ENCODE measurements at places on chromosomes 7 and 10.

- no peak for DNase-seq
These were observed 368.1 kb downstream of the CXCL12 start for GRCh38 chr10:44016589-44017482.

DNA sequence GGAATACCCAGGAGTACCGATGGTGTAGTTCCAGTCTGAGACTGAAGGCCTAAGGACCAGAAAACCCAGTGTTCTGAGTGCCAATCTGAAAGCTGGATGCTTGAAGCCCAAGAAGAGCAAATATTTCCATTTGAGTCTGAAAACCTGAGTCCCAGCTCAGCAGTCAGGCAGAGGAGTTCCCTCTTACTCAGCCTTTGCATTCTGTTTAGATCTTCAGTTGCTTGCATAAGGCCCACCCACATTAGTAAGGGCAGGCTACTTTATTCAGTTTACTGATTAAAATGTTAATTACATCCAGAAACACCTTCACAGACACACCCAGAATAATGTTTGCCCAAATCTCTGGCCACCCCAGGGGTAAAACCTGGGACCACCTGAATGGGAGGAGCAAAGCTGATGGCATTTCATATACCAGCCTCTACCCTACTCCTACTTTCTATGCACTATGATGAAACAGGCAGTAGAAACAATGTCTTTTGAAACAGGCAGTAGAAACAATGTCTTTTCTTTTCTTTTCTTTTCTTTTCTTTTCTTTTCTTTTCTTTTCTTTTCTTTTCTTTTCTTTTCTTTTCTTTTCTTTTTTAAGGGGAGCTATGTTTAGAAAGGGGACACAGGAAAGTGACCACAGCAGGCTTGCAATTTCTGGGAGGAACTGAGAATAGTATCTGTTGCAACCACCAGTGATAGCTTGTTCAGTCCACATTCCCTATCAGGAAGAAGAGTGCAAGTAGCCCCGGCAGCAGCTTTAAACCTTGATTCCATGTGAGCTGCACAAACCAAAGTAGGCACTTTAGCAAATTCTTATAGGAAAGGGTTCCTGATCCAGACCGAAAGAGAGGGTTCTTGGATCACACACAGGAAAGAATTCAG, 30.6 kb downstream of the FAM237B start:
- DNase-seq: no peak

DNA sequence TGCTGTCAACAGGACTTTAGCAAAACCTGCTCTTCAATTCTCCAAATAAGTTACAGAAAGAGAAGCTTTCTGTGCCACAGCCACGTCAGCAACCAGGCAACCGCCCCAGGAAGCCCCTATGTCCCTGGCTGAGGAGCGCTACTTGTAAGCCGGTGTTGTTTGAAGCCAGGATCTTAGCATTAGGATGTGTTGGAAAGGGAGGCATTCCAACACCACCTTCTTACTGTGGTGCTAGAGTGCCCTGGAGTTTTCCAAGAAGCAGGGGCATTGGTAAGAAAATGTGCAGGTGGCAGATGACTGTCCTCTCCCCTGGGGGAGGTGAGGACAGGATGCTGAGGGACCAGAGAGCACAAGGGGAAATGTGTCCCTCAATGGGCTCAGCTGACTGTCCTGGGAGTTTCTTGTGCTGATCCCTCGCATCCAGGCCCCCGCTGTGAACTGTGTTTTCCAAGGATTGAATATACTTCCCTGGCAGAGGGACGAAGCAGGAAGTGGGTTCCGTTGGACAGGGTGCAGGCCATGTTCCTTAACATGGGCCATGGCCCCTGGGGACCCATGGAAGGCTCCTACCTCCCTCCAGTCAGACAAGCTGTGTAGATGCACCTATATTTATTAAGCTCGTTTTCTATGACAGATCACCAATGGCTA, 139.6 kb upstream of the GDF10 start:
- DNase-seq: no peak

DNA sequence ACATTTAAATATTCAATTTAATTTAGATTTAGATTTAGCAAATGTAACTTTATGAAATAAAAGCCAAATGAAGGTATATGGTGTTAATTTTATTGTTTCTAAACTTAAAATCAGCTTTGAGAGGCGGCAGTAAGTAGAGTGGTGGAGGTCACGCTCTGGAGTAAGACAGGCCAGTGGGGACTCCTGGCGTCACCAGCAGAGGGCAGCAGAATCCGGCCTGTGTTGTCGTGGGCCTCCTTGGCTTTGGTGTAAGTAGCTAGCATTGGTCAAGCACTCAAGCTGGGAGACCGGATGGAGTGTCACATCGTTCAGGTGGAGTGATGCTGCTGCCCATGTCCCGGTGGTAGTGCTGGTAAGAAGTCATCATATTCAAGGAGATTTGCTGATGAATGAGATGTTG, 98.7 kb upstream of the DNAJB6 start:
- DNase-seq: no peak

- no peak for DNase-seq
These were observed 60.6 kb downstream of the XPNPEP1 start for GRCh38 chr10:109862738-109863137.

DNA sequence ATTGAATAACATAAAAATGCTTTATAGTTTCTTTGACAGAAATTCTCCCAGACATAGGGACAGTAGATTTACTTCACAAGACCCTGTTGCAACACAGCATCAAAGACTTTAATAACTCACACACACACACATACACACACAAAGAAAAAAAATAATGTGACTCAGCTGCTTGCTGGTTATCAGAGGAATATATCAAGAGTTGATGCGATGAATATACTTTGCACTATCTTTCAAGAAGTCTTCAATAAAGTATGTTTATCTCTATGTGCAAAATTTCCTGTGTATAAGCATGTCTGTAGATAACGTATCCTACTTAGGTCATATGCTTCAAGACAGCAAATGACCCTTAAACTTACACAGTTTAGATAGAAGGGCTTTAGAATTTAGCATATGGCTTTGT, 243.1 kb downstream of the ARL4A start:
- no peak for DNase-seq

GRCh38 chr7:132319481-132319880, 256.8 kb downstream of the PLXNA4 start:
- DNase-seq: no peak

GRCh38 chr7:68087401-68087800, 1090.8 kb downstream of the TYW1 start:
- DNase-seq: no peak

GRCh38 chr10:99534939-99535763, 2.4 kb downstream of the NKX2-3 start:
- peak; percentile 33 for DNase-seq

DNA sequence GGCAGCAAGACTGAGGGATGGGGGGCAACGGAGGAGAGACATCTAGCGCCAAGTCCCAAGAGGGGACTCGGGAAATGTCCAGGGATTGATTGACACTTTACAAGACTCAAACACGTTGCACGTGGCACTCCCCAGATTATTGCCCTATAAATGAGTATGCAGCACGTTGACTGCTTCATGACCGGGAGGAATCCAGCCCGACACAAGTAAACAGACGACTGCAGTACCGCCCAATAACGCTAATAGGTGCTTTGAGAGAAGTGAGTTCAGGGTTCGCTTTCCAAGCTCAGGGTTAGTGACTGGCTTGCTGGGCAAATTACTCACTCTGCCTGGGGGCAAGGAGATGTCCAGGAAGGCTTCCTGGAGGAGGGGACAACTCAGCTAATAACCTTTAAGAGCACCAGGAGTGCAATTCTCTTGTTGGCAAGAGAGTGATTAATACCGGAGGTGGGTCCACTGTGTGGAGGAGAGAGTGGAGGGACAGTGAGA, 73.3 kb upstream of the MYL10 start:
- no peak for DNase-seq

- DNase-seq: no peak
These were observed 411.6 kb downstream of the GFRA1 start for GRCh38 chr10:115861455-115861854.

DNA sequence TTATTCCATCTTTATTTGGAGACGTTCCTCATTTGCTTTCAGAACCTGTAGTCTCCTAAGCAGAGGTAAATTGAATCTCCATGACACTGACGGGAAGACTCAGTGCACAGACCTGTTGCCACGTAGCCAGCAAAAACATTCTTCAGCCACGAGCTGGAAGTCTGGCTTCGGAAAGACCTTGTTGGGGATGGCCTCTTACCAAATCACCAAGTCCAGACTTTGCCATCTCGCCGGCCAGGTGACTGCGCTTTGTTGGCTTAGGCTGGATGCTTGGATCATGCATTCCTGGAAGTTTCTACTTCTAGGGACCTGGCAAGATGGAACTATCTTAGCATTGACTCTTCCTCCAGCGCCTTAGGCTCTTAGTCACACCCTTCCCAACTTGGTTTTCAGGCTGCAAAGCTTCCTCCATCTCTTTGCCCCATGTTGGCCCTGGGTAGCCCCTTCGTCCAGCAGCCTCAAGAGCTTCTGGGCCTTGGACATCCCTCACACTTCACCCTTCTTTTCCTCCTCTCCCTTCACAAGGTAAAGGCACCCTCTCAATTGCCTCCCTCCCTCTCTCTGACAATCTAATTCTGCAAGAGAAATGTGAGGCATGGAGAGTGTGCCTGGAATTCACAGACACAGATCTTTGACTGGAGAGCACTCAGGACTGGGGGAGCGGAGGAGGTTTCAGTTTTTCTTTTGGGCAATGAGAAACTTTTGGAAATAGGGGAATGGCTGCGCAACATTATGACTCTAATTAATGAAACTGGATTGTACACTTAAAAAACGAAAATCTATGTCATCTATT, 451.9 kb upstream of the MKI67 start:
- no peak for DNase-seq

- no peak for DNase-seq
These were observed 68.3 kb downstream of the EBF3 start for GRCh38 chr10:129895811-129896135.

DNA sequence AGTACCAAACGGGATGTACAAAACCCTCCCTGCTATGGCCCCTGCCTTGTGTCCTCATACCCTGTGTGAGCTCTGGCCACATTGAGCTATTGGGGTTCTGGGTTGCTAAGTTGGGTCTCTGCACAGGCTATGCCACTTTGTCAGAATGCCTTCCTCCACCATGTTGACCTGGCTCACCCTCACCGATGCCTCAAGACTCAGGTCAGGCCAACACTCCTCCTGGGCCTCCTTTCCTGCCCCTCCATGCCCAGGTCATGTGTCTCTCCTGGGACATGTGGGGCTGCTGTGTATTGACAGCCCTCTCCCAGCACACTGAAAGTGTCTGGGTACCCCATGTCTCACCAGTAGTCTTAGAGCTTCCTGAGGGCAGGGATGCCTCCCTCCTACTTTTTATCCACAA, 14.6 kb downstream of the TRPV5 start:
- DNase-seq: no peak

GRCh38 chr10:6151087-6151977, 51.4 kb upstream of the PFKFB3 start:
- peak; percentile 70 for DNase-seq

DNA sequence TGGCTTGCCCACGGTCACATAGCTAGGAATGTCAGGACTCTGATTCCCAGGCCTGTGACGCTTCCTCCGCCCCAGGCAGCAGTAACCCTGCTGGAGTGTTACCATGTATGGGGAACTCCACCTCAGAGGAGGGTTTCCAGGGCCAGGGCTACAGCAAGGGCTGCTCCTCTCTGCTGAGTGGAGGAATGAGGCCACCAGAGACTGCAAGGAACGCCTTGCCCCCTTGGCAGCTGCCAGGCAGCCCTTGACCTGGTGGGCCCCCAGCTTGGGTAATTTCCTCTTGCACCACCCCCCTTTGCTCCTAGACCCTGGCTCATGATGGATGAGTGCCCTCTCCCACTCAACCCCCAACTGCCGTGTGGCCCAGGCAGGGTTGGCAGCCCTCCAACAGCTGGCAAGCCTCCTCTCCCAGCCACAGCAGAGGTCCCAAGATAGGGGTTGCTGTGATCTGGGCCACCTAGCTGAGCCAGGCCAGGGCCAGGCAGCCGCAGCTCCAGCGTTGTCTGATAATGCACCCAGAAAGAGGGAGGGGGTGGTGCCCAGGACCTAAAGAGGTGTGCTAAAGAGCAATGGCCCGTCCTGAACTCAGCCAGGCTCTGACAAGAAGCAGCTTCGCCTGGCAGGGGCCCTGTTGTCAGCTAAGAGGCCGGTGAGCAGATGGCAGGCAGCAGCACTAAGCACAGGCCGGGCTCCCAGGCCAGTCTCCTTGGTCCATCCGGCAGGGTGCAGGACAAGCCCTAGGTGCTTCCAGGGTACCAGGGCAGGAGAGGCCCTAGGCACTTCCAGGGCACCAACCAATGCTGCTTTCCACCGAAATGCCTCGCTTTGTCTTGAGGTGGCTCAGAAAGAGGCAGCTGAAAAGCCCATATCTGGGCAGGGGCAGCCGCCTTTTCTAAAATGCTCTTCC, 35.4 kb downstream of the DRGX start:
- DNase-seq: no peak

DNA sequence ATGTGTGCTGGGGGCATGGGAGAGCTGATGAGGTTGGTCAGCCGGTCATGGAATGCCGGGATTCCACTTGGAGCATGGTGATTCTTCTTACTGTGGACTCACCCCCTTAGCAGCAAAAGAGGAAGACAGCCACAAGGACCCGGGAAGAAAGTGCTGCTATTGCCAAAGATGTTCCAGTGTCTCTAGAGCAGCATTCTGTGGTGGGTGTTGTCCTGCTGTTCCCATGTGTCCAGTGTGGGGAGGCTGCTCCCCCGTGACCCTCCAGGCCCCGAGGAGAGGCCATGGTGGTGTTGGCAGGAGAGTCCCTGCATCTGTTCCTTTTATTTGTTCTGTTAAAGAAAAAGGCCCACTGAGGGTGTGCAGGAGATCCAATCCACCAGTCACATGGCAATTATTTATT, 499.4 kb downstream of the RPS24 start:
- DNase-seq: no peak

DNA sequence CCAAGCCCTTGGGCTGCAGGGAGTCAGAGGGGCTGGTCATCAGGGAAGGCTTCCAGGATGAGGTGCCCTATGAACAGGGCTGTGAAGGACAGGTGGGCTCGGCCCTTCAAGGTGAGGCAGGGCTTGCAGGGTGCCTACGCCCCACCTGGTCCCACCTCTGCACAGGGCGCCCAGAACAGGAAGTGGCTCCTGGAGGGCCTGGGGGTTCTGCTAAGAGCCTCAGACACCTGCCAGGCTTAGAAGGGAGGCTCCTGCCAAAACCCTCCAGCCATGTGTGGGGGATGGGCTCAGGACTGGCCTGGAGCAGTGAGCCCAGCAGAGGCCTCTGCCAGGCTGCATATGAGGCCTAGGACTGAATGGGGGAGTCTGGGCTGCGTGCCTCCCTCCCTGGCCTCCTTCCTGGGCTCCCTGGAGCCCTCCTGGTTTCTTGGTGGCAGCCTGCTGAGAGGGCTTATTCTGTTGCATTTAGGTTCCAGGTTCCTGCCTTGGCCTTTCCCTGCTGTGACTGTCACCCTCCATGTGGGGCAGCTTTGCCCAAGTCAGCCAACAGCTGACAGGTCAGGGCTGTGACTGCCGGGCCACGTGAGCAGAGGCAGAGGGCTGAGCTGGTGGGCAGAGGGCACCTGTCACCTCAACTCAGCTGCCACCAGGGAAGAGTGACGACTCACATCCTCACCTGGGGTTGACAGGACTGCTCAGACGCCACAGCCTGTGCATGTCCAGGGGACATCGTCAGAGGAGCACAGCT, 45.2 kb upstream of the MSMB start:
- DNase-seq: peak; percentile 40

GRCh38 chr10:79936625-79937615, 12.0 kb downstream of the SFTPD start:
- no peak for DNase-seq

All from activated CD8-positive, alpha-beta T cell treated with anti-CD3 and anti-CD28 coated beads for 36 hours (primary cell).